ENCODE measurements at places on chromosomes 7 and 10. TPM values are rescaled to one million over a fixed set of nuclear protein-coding genes. Genes with fewer than 3 reads are reported as not detected.

- DNase-seq = no peak
Measured at GRCh38 chr10:116553378-116553980, 7.7 kb downstream of the PNLIP start.

DNA sequence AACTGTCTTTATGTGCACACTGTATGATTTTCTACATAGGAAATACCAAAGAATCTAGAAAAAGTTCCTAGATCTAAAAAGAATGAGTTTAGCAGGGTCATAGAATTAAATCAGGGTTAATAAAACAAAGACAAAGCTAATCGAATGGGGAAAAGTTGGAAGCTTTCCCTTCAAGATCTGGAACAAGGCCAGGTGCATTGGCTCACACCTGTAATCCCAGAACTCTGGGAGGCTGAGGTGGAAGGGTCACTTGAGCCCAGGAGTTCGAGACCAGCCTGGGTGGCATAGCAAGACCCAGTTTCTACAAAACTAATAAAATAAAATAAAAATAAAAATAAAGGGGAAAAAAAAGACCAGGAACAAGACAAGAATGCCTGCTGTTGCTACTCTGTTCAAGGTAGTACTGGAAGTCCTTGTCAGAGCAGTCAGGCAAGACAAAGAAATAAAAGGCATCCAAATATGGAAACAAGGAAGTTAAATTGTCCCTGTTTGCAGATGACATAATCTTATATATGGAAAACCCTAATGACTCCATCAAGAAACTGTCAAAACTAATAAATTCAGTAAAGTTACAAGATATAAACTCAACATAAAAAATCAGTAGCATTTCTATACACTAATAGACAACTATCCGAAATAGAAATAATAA, 76.1 kb upstream of the RHEB start:
- peak; percentile 54 for DNase-seq

DNA sequence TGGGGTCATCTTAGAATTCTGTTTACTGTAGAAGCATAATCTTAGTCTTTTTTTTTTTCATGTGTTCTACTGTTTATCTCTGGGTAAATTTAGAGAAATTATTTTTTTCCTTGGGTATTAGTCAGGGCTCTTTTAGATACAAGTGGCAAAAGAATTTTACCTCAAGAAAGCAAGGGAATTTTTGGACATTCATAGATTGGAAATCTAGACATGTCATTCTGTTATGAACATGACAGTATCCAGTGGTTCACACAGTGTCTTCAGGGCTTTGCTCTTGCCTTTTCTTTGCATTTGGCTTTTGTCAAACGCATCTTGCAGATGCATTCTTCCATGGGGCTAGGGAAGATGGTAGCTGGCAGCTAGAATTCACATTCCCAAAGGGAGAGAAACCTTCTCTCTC, 13.7 kb upstream of the TAS2R41 start:
- no peak for DNase-seq

- peak; percentile 55 for DNase-seq
Measured at GRCh38 chr7:2792856-2793487, 51.1 kb downstream of the GNA12 start.

DNA sequence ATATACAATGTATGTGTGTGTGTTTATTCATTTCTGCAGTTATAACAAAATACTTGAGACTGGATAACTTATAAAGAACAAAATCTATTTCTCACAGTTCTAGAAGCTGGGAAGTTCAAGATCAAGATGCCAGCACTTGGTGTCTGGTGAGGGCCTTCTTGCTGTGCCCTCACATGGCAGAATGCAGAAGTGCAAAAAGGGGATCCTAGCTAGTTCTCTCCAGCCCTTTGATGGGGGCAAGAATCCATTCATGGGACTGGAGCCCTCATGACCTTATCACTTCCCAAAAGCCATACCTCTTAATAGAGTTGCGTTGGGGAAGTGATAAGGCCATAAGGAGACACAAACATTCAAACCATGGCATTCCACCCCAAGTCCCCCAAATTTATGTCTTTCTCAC, 8.4 kb downstream of the GRB10 start:
- no peak for DNase-seq

DNA sequence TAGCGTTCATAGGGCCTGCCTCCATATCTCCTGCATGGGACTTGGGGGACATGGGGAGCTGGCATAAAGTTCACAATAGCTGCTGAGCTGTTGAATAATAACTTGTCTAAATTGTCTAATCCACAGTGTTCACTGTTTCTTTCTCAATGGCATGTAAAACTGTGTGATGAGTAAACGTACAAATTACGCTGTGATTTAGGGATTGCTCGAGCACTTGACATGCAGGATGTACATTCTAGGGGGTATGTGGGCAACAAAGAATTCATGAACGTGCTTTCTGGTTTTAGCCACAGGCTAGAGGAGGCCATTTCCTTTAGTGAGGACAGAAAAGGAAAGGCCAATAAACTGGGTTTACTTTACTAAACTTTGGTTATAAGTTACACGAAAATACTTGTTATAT, 534.2 kb upstream of the ZWINT start:
- no peak for DNase-seq

GRCh38 chr10:128680116-128680515, 553.9 kb upstream of the MKI67 start:
- no peak for DNase-seq

The PTN gene
- total RNA-seq = under 0.01 TPM

GRCh38 chr7:18927134-18927533, 190.3 kb downstream of the TWIST1 start:
- no peak for DNase-seq

- peak; percentile 78 for DNase-seq
Measured at GRCh38 chr7:134866617-134867016, 87.2 kb downstream of the CALD1 start.

The OGA gene
- 99.1 TPM for total RNA-seq

DNA sequence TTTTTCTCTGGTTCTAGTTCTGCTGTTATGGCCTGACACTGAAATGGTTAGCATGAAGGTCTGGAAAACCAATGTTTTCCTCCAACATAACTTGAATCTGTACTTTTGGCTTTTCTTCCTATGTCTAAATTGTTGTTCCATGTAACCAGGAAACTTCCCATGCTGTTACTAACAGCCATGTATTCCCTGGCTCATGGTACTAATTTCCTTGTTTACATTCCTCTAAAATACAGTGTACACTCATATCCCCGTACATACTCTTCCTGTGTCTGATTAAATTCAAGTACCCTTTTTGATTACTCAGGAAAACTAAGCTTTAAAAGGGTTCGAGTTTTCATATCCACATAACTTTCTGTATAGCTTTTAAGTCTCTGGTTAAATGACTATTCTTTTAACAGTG, 12.3 kb upstream of the ACSM6 start:
- peak; percentile 86 for DNase-seq

The LIPF gene
- total RNA-seq = not detected

DNA sequence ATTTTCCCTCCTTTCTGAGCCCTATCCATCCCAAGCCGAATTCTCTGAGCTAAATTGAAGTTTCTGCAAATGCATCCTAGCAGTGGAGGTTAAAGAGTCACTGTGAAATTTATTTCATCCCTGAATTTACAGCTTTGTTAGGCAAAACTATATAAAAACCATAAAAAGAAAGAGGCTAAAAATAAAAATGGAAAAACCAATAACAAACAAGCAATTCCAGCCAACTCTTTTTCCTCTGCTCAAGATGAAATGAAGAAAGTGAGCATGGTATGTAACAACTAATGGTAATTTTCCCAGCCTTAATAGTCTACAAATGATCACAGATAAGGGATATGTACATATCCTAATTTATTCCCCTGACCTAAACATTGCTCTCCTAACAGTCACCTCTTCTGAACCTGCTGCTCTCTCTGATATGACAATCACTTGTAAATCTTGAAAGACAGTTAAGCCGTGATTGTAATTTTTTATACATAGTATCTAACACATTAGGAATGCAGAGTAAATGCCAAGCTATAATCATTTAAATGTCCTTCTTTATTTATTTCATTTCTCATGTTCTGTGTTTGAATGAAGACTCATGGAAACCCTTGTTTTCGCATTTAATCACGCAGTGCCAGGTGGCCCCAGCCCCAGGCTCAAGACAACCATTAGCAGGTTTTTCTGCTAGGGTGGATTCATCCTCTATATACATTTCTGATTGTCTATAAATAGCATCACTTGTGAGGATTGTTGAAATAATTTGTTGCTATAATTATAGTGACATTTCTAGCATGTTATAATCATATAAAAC, 48.6 kb upstream of the NRP1 start:
- no peak for DNase-seq

- no peak for DNase-seq
Measured at GRCh38 chr10:12741360-12741804, 260.1 kb downstream of the CCDC3 start.

DNA sequence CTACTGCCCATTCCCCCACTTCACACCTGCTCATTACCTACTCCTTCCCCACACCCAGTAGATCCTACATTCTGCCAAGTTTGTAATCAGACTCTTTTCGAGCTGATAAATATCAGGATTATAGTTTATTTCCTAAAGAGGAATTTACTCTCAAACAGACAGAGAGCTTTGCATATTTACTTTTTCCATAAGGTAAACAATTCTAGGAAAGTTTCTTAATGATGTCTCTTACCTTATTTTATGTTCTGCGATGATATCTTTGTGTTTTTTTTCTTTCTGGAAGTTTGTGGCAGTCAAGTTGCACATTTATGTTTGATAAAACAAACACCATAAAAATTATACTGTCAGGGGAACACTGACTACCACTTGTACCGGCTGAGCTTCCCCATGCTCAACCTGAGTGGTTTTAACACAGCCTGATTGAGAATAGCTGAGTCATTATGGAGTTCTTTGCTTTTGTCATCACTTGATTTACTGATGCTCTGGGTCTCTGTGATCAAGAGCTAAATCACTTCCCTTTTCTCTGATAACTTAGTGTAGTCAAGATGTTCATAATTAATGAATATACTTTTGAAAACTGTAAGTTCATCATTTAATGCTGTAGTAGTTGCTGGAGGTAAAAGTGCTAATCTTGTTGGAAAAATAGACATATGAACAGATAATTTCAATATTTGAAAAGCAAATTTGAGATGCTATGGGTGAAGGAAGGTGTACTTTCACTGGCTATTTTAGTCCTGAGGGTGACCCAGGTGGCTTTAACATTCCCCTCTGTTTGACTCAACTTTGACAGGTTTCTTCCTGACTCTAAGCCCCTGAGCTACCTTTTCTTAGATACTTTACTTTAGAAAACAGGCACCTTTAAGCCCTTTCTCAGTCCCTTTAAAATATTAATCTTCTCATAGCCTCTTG, 1034.5 kb upstream of the LRRTM3 start:
- DNase-seq = no peak

DNA sequence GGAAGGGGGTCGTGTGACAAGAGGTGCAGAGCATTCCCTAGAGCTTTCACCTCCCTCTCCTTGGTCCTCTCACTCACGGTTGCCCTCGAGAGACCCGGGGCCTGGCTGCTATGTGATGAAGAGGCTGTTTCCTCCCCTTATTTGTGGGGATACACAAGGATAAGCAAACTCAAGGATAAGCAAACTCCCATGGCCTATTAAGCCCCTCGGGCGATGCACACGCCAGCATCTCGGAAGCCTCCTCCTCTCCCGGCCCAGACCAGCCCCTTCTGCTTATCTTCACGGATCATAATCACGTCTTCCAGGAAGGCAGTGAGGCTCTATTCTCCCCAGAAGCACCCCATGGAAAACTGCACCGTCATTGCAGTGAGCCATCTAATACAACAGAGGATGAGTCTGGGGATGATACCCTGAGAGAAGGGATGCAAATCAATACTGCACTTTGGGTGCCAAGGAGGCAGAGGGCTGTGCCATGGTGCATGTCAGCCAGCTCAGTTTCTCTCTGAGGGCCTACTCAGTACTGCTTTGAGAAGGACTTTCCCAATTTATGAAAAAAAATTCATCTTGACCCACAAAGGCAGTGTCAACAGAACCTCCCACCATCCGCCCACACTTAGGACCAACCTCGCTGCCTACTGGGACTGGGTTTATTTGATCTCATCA, 22.2 kb downstream of the TMEM273 start:
- no peak for DNase-seq

The STEAP4 gene
- total RNA-seq = not detected

- DNase-seq = no peak
Measured at GRCh38 chr10:63884426-63884825, 363.2 kb downstream of the REEP3 start.

DNA sequence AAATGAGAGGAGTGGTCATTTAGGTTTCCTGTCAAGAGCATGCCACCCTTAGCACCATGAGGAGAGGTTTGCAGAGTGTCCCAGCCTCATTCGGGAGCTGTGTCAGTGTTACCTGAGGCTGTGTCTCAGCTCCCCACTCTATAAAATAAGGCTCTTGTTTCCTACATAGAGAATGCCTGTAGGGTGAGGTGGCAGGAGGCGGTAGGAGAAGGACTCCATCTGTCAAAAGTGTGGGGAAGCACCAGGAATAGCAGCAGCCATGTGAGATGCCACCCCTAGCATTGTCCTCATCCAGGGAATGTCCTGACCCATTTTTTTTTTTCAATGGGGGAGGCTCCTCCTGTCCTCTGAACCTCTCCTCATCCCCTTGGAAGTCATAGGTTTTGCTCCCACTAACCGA, 451.2 kb downstream of the PLXNA4 start:
- no peak for DNase-seq

The DAGLB gene
- total RNA-seq = 20.2 TPM

DNA sequence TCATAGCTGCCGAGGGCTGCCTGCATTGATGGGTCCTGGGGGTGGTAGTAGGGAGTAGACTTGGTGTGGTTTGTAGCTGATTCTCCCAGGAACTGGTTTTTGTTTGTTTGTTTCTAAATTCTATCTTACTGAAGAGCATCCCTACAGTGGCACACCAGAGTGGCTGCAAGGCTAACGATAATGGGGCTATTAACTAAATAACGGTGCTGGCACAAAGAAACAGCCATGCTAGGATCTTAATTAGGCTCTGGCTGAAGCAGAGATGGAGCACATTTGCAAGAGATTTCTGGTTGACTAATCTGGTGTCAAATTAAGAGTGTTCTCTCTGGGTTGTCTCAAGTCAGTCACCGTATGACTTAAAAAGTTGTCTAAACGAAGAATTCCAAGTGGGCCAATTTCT, 590.0 kb downstream of the NRG3 start:
- no peak for DNase-seq

GRCh38 chr10:125257521-125258108, 97.3 kb upstream of the CTBP2 start:
- no peak for DNase-seq

DNA sequence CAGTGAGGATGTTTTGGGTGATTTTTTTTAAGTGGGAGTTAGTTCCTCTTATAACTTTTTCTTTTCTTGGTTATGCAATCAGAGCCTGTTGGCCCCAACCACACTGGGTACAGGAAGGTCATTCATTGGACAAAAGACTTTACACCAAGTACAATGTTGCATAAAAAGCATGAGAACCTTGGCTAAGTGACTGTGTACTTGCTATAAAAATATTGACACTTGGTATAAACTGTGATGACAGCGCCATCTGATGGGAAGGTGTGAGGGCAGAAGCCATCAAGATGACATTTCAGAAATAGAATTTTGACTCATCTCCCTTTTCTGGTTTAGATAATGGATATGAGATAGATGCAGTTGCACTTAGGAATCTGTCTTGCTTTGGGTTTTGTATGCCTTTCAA, 126.4 kb upstream of the CCDC6 start:
- peak; percentile 64 for DNase-seq

The ERVW-1 gene
- not detected for total RNA-seq

All from dermis blood vessel endothelial cell (primary cell).